Hepatocyte (in vitro differentiated cells): ENCODE measurements at places on chromosomes 7 and 10. TPM values are rescaled to one million over a fixed set of nuclear protein-coding genes. Genes with fewer than 3 reads are reported as not detected.
A peak's percentile ranks its signal among the peaks of the same experiment; 100 is the strongest.

SGPL1 gene
- polyA plus RNA-seq, result 19.7 and 20.2 TPM in 2 replicates

IFIT3 gene
- polyA plus RNA-seq, result 6.9 and 8.6 TPM in 2 replicates

SPDYE2B gene
- polyA plus RNA-seq, result not detected in 2 replicates

- DNase-seq, result no peak
Observed at GRCh38 chr10:104872691-104873090, 231.6 kb downstream of the SORCS3 start.

GRCh38 chr10:3484306-3485056 is 300.5 kb downstream of the KLF6 start:
- no peak for DNase-seq

DNA sequence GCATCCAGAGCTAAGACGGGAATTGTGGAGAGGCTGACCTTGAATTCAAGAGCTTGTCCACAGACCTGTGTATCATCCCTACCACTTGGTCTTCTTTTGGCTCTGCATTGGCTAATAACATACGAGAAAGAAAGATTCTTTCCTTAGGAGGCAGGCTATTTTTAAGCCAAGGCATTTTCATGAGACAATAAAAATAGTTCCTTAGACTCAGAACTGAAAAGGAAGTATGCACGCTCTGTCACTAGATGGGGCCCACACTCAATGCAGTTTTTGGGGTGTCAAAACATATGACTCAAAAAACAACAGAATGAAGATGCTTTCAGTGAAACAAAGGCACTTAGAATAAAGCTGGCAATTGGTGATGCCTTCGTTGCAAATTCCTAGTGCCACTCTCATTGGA is 265.9 kb upstream of the DGKB start:
- no peak for DNase-seq

PLPP4 gene
- polyA plus RNA-seq, result 10.0 and 10.8 TPM in 2 replicates

- DNase-seq, result no peak
Observed at GRCh38 chr7:18808026-18808425, 309.4 kb downstream of the TWIST1 start.

AFAP1L2 gene
- polyA plus RNA-seq, result 9.6 and 11.5 TPM in 2 replicates

LRRD1 gene
- not detected in 2 replicates for polyA plus RNA-seq

DNA sequence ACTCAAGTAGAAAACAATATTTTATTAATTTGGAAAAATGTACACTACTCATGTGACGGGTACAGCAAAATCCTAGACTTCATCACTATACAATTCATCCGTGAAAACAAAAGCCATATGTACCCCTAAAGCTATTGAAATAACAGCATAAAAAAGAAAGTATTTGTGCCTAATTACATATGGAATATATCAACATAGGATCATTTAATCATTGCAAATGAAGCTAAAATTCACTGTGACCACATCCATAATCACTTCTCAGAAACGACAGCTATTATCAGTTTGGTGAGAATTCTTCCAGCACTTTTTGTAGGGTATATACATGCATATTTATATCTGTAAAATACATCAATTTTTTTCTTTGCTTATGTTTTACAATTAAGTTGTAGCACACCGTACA is 128.0 kb downstream of the ARL4A start:
- DNase-seq, result no peak

DLG5 gene
- 14.7 and 15.5 TPM in 2 replicates for polyA plus RNA-seq

GRCh38 chr10:80064120-80064886 is 14.2 kb upstream of the TMEM254 start:
- no peak for DNase-seq

PRLHR gene
- polyA plus RNA-seq, result not detected in 2 replicates

DNA sequence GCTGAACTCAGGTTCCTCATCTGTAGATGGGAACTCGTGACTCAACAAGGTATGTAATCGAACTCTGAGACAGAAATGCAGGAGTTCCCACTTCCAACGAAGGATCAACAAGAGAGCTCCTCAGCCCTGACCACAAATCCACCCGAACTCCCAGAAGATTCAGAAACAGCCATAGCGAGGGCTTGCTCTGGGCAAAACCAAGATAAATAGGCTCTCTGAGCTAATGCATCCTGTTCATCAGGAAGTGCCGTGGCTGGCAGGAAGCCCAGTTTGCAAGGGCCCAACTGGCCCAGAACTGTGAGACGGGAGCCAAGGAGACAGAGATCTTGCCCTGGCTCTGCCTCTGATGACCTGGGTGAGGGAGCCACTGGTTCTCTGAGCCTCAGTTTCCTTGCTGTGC is 141.7 kb upstream of the PFKP start:
- DNase-seq, result no peak

KIF11 gene
- 3.2 and 5.1 TPM in 2 replicates for polyA plus RNA-seq

GRCh38 chr7:6244021-6244420 is 28.4 kb downstream of the CYTH3 start:
- DNase-seq, result no peak

EPHA1 gene
- polyA plus RNA-seq, result 36.7 and 42.9 TPM in 2 replicates

DNA sequence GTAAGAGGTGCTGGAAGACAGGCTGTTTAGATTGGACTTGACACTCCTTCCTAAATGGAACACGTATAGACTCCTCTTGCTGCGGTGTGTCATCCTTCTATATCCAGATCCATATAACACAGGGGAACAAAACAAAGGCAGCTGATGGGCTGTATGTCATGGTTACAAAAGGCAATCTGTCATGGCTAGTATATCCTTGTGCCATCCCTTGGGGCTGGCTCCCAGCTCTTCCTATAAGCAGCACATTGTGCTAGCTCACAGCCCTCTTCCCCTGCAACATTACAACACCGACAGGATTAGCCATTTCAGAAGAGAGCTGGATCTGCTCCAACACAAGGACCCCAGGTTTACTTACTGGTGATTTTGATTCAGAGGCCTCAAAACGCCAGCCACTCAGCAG is 15.3 kb downstream of the LIPK start:
- no peak for DNase-seq

GRCh38 chr10:119786117-119786769 is 60.4 kb downstream of the INPP5F start:
- DNase-seq, result peak; percentile 64

NUB1 gene
- 22.6 and 28.4 TPM in 2 replicates for polyA plus RNA-seq

- DNase-seq, result no peak
Observed at GRCh38 chr7:136617176-136617575, 251.3 kb upstream of the CHRM2 start.

- DNase-seq, result peak; percentile 27
Observed at GRCh38 chr10:10792681-10793080, 225.0 kb upstream of the CELF2 start.

DNA sequence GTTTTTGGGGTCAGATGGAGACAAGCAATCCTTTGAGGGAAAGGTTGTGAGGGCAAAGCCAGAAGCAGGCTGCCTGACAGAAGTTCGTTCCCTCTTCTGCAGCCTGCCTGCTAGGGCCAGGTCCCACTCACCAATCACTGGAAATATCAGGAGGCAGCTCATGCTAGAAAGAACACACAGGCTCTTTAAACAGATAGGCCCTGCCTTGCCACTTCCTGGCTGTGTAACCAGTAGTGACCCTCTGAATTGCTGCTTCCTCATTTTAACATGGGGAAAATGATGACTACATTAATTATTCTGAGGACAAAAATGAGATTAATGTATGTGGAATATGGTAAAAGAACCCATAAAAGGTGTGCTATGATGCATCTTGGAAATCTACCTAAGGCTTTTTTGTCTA is 50.5 kb upstream of the MRLN start:
- DNase-seq, result no peak

GRCh38 chr10:97796651-97797050 is 24.9 kb upstream of the SFRP5 start:
- DNase-seq, result no peak

- peak; percentile 87 for DNase-seq
Observed at GRCh38 chr7:2670720-2671391, 17.1 kb upstream of the AMZ1 start.

- DNase-seq, result no peak
Observed at GRCh38 chr7:150587551-150587950, 20.4 kb downstream of the GIMAP4 start.

DNA sequence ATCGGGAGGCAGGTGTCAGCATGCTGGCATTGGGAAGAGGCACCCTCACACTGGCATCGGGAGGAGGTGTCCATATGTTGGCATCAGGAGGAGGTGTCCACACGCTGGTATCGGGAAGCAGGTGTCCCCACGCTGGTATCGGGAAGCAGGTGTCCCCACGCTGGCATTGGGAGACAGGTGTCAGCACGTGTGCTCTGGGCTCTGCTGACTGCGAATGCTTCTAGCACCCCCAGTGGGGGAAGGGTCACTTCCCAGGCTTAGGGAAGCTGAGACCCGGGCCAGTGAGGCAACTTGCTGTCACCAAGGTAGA is 92.5 kb upstream of the IKZF1 start:
- no peak for DNase-seq

DNA sequence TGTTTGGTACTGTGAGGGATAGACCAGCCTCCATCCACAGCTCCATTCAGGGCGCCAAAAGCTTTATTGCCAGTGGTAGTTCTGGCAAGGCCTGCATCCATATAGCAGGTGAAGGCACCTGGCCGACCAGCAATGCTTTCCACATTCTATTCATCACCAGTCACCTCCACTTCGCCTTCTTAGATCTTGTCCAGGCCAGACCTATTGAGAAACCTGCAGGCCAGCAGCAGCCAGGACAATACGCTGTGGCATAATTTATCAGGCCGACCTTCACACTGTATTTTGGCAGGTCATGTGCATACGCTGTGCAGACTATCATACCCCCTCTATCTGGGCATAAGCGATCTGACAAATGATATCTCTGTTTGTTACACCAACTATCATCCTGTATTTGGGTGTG is 15.2 kb upstream of the KNDC1 start:
- no peak for DNase-seq

PAPOLB gene
- polyA plus RNA-seq, result not detected in 2 replicates

MAT1A gene
- polyA plus RNA-seq, result 20.1 and 38.3 TPM in 2 replicates

DNA sequence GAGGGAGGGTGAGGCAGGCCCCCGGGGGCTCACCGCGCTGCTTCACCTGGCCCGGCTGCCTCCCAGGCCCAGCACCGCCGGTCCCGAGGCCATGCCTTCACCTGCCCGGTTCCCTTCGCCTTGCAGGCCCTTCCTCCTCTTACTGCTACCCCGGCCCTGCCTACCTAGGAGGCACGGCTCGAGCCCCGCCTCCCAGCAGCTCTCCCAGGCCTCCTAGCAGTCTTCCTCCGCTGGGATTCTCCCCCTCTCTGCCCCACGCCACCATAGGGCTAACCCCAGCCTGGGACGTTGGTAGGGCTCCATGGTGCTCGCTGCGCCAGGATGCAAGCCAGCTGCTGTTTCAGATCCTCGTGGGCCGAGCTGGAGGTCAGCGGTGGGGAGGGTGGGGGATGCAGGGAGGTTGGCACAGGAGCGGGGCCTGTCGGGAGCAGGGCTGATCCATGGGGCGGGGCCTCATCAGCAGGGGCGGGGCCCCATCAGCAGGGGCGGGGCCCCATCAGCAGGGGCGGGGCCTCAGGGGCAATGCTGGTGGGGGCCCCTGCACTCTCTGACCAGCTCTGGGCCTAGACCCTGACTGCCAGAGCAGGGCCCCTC is 63.3 kb downstream of the RASGEF1A start:
- peak; percentile 36 for DNase-seq

HBP1 gene
- 47.7 and 53.9 TPM in 2 replicates for polyA plus RNA-seq

DNA sequence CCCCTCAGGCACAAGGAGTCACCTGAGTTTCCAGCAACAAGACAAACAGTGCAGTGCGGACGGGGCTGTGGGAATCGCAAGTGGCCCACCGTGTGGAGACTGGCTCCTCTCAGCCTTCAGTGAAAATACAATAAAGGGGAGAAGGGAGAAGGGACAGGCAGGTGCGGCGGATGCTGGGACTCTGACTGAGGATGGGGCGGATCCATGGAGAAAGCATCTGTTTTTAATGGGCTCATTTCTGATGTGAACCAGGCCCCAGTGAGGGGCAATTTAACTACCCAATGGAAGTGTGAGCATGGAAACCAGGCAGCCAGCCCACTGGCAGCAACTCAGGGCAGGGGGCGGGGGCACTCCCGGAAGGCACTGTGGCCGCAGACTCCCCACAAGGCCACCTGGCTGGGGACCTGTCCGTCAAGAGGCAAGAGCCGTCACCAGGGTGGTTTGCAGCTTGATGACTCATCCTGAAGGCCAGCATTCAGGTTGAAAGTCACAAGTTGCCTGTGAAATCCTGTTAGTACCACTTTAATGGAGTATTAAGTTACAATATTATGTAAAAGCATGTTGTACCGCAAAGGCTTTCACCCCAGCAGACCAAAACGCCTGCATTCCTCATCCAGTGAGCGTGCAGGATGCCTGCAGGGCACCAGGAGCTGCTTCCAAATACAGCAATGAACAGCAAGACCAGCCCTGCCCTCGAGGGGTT is 476.4 kb downstream of the PTPRN2 start:
- peak; percentile 56 for DNase-seq

DNA sequence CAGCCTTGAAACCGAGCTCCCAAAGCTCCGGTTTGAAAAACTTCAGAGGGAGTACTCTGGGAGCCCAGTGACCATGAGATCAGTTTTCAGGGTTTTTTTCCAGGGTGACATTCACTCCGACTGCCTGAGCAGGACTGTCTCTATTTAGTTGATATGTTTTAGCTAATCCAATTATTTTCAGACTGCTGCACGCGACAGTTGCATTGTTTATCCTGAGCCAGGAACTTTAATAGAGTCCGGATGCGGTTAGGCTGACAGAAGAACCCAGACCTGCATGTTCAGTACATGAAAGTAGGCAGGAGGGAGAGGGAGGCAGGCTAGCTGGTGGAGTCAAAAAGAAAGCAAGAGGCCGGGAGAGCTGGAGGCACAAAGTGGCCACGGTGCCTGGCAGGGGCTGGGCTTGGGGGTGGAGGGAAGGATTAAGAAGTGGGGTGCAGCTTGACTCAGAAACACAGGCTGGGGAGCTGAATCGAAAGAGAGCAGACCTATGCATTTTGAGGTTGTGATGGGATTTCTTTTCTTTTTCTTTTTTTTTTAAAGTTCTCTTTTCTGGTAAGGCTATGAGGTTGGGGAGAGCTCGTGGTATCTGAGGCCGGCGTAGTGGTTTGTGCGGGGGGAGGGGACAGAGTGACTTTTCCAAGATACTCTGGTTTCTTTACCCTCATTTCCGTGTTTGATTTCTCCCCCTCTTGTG is 5.7 kb downstream of the GATA3 start:
- peak; percentile 19 for DNase-seq

SFTPA1 gene
- not detected in 2 replicates for polyA plus RNA-seq

GRCh38 chr10:75630746-75631145 is 199.3 kb downstream of the LRMDA start:
- DNase-seq, result no peak

GRCh38 chr10:85420501-85421191 is 945.9 kb downstream of the GRID1 start:
- DNase-seq, result no peak
